ENCODE measurements at places on chromosomes 5 and 9.

GRCh38 chr5:111259636-111260035 is 35.5 kb downstream of the CAMK4 start:
- no peak for DNase-seq

DNA sequence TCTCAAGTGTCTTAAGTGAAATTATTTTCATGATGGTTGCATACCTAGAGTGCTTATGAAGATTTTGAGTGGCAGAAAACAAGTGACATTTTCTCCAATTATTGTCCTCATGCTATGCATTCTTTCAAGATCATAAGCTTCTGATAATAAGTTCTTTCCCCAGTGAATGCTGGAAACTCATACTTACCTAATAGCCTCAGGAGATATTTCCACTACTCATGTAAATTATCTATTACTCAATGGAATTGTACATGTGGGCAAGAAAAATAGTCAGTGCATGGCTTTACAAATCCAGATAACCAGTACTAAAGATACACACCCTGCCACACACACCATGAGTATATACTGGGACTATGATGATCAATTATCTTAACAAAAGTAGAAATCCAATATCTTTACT is 1219.4 kb upstream of the C9orf72 start:
- no peak for DNase-seq

GRCh38 chr5:138981131-138981530 is 106.0 kb upstream of the LRRTM2 start:
- no peak for DNase-seq

DNA sequence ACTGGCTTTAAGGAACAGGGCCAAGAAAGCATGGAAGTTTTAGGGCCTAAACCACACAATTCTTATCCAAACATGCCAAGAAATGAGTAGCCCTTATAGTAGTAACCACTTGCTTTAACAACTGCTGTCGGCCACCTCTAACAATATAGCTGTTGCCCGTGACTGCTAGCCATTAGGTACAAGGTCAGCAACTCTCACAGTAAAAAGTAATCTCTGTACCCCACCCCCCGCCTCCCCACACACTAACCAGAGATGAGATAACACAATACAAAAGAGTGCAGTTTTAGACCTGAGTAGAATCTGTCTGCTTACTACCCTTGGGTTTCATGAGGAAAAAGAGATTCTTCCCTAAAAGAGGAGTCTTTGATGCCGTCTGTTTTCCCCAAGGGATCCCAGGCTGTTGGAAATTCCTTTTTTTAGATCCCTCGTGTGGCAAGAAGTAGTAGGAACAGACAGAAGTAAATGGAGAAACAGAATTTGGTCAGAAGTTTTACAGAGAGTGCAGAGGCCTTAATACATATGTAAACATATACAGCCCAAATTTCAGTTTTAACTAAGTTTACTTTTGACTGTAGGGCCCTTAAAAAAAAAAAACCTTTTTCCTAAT is 94.3 kb downstream of the WDR41 start:
- no peak for DNase-seq

DNA sequence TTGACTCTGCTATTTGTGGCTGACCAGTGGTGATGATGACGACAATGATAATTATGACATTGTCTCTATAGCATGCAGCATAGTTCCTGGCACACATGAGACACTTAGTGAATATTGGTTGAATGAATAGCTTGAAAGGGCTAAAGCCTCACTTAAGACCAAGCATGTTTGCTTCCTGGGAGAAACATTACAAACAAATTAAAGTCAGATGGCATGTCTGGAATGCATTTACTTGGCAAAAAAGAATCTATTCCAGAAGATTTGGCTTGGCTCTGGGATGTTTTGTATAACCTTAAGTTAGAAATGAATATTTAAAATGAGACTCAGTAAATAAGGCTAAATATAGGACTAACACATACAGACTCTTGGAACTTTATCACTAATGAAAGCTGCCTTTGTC is 21.6 kb downstream of the GAS1 start:
- no peak for DNase-seq

- no peak for DNase-seq
Measured at GRCh38 chr5:5810461-5810860, 388.0 kb downstream of the ICE1 start.

GRCh38 chr9:129583308-129584038 is 37.4 kb downstream of the C9orf50 start:
- DNase-seq, result no peak

GRCh38 chr5:9263656-9264055 is 282.2 kb downstream of the SEMA5A start:
- DNase-seq, result no peak

DNA sequence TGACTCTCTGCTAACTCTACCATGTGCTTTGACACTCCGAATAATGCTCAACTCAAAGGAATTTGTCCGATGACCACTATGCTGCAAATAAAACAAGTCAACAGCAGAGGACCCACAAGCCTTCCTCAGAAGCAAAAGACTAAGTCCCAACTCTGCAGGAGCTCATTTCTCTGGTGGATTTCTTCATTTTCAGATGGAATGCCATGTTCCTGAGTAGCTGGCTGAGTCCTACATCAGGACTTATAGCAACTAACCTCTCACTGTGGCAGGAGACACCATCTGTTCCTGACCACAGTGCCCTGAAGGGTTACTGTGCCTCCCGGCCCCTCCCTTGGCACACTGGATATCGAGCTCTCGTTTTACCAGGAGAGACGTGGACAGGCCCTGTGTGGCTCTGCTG is 20.8 kb downstream of the LHFPL2 start:
- DNase-seq, result no peak

GRCh38 chr5:176583076-176583475 is 26.9 kb downstream of the GPRIN1 start:
- DNase-seq, result no peak

DNA sequence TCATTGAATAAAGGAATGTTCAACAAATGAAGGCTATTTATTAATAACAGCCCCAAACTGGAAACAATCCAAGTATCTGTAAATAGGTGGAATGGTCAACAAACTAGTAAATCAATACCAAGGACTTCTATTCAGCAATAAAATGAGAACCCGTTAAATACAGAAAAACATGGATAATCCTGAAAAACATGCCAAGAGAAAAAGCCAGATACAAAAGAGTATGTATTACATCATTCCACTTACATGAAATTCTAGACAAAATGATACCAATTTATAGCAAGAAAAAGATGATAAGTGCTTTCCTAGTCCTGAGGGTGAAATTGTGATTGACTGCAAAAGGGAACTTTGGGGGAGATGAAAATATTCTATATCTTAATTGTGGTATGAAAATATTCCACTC is 3.1 kb downstream of the PJA2 start:
- no peak for DNase-seq

DNA sequence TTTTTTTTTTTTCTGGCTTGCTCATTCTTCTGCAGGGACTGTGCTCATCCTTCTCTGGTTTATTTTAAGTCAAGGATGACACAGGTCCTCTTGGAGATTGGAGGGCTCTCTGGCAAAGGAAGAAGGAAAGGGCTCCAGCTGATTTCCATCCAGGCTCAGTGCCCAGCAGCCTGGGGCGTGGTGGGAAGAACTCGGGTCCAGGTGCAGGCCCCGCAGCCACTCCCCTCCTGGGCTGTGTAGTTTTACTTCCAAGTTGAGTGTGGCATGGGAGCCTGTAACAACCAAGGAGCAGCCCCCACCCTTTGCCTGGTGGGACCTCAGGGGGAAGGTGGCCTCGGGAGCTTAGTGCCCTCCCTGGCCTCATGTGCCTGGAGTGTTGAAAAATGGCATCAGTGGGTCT is 58.9 kb downstream of the ANKRD33B start:
- no peak for DNase-seq

DNA sequence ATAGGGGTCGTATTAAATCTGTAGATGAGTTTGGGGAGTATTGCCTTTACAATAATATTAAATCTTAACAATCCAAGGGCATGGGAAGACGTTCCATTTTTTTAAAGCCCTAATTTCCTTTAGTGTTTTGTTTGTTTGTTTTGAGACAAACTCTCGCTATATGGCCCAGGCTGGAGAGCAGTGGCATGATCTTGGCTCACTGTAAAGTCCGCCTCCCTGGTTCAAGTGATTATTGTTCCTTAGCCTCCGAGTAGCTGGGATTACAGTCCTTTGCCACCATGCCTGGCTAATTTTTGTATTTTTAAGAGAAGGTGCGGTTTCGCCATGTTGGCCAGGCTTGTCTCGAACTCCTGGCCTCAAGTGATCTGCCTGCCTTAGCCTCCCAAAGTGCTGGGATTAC is 19.9 kb downstream of the NIPBL start:
- DNase-seq, result no peak

DNA sequence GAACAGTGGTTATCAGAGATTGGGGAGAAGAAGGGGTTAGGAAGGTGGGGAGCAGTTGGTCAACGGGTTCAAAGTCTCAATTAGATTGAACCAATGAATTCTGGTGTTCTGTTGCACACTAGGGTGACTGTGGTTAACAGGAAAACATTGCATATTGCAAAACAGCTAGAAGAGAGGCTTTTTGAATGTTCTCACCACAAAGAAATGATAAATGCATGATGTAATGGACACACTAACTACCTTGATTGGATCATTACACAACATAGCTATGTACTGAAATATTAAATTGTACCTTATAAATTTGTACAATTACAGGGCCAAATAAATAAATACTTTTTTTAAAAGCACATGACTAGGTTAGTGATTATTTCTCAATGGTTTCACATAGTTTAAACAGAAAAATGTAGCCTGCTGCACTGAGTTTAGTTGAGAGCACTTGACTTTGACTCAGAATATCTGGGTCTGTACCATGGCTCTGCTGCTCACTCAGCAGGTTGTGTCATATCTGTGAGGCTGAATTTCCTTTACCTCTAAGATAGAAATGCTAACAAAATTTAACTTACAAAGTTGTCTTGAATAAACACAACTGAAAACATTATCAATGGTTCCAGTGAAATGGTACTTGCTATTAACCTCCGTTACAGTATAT is 30.4 kb downstream of the NUDT12 start:
- DNase-seq, result no peak

DNA sequence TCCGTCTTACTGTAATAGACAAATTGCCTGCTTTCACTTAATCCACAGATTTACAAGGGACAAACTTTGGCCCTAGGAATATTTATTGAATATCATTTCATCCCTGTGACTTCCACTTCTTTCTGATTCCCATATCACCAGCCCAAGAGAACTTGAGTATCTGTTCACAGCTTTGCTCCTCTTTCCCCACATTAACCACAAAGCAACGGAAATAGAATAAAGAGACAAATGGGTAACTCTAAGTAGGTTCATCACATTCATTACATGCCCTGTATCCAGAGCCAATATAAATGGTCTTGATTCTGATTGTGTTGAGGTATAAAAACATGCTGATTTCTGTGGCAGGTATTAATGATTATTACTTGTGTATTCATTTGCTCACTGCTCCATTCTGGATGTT is 41.9 kb downstream of the TMEM252 start:
- no peak for DNase-seq

DNA sequence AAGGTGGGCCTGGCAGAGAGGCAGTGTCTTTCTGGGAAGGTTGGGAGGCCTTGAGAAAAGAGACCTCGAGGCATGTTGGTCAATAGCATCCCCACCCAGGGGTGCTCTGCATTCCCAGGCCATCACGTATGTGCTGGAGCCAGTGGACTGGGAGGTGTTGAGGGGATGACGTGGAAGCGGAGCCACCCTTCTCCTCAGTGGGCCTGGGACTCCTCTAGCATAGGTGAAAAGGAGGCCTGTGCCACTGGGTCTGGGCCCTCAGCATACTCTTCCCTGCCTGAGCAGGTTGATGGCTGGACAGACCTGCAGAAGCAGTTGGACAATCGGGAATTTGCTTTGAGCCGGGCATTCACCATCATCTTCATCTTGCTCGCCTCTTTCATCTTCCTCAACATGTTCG is 25.5 kb downstream of the PITX1 start:
- no peak for DNase-seq

DNA sequence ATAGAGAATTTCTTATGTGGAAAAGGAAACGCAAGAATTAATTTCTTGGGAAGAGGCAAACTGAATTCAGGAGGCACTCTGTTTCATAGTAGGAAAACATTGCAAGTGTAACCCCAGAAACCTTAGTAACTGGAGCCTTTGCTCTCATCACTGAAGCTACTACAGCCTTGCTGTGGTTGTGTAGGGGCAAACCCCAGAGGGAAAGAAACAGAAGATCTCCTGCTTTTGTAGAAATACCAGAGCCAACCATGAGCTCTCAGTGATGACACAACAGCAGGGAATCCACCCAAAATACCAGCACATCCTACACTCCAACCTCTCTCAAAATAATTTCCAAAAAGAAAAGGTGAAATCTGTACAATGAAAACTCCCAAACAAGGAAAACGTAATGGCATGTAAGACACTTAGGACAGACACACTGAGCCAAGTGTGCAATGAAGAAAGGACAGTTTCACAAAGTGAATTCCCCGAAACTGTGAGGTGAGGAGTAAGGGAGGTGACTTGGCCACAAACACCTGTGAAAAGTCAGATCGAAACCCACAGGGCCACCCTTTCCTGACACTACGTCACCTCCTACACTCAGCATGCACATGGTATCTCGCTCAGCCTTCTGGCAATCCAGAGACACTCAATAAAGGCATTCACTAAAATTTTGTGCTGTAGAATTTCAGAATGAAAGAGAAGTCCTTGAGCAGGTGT is 8.5 kb upstream of the ACSL6 start:
- peak; percentile 47 for DNase-seq

GRCh38 chr5:130976493-130976892 is 188.6 kb downstream of the HINT1 start:
- no peak for DNase-seq

DNA sequence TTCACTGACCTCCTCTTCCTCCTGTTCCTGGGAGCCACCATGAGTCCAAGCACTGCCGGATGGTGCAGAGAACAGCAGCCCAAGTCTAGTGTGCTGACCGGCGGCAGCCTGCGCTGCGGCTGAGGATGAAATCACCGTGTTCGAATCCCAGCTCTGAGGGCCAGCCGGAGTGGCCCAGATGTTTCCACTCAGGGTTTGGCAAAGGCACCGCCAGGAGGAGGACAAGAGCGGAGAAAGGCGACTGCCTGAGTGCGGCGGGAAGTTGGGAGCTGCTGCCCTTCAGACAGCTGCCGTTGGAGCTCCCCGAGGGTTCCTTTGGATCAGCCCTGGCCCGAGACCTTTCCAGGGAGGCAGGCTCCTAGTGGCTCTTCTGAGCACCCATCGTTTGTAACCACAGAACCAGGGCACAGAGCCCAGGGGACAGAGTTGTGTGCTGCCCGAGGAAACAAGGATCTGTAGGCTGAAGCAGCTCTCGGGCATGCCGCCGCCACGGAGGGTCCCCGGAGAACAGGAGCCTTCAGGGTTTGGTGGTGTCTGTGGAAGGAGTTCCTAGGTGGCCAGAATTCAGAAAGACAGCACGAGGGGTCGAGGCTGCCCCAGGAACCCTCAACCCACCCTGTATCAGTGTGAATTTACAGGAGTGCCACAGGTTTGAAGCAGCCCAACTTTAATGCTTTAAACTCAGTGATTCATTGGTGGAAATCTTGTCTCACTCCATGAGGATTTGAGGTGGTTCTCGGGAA is 115.6 kb upstream of the COL5A1 start:
- DNase-seq, result no peak

DNA sequence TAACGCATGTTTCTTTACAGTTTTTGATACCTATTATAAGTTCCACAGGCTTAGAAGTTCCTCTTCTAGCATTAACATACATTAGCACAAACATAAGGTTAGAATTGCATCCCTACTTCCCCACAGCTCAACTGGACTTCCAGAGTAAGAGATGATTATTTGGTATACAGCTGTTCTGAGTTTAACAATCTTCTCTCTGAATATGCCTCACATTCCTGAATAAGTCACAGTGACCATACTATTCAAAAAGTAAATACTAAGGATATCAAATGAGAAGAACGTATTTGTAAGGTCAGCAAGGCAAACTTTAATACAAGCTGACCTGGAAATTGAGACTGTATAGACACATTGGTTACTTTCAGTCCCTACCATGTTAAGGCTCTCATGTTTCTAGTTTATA is 21.3 kb downstream of the NR6A1 start:
- no peak for DNase-seq

Measured in stimulated activated CD8-positive, alpha-beta memory T cell treated with anti-CD3 and anti-CD28 coated beads, Interleukin-4, amount 100 ng/mL, for 1 hour (primary cell).